ENCODE measurements at places on chromosomes 5 and 9.

DNA sequence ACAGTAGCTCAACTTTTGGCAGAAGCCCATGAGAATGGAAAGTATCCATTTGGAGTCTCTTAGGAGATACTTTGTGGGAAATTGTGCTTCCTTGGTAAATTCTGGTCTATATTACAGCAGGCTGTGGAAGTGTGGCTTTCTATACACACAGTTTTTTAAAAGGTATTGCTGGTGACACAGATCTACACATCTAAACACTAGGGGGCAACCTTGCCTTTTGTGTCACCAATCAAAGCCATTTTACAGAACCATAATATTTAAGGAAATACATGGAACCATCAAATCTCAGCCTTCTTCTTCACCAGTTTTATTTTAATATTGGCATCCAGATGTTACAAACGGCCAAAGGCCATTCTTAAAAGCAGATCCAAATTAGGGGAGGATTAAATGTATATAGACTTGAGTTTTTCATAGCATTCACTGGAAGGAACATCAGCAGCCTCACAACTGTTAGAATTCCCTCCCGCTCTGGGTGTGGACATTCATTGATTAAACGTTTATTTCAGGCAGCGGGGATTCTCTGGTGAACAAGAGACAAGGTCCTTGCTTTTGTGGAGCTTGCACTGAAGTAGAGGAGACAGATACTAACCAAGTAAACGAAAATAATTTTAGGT is 132.4 kb upstream of the EPB41L4A start:
- no peak overlapping the region for H3K4me3 ChIP-seq
- no peak for DNase-seq
- no peak overlapping the region for H3K27ac ChIP-seq
- H3K4me1 ChIP-seq = no peaks in the 10 kb centered on the region
- no peaks in the 10 kb centered on the region for H3K27me3 ChIP-seq

GRCh38 chr9:97761056-97761598 is 64.0 kb upstream of the XPA start:
- no peak for DNase-seq
- no peaks in the 10 kb centered on the region for H3K4me1 ChIP-seq
- no peak overlapping the region for H3K4me3 ChIP-seq
- H3K27ac ChIP-seq = no peak overlapping the region
- no peaks in the 10 kb centered on the region for H3K36me3 ChIP-seq
- no peaks in the 10 kb centered on the region for H3K27me3 ChIP-seq

DNA sequence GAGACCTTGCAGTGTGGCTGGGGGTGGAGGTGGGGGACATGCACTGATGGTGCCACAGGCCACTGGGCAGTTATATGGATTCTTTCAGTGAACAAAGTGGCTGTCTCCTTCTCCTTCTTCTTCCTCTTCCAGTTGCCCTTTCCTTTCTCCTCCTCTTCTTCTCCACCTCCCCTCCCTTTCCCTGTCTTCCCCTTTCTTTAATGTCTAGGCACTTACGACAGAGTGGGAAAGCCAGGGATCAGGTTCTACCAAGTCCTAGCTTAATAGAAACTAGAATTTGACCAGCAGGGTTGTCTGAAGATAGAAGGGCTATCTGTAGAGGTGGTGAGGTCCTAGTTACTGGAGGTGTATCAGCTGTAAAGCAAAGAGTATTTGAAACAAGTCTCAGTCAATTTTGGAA is 62.8 kb downstream of the COL15A1 start:
- H3K27me3 ChIP-seq = no peaks in the 10 kb centered on the region
- no peaks in the 10 kb centered on the region for H3K4me1 ChIP-seq
- H3K27ac ChIP-seq = no peak overlapping the region

GRCh38 chr5:144504929-144505577 is 334.4 kb downstream of the KCTD16 start:
- H3K36me3 ChIP-seq = no peaks in the 10 kb centered on the region
- H3K4me3 ChIP-seq = no peak overlapping the region
- no peak overlapping the region for H3K27ac ChIP-seq
- no peaks in the 10 kb centered on the region for H3K4me1 ChIP-seq

- H3K27me3 ChIP-seq = no peaks in the 10 kb centered on the region
- DNase-seq = peak; percentile 40
- no peak overlapping the region for H3K4me3 ChIP-seq
- H3K36me3 ChIP-seq = no peaks in the 10 kb centered on the region
- H3K27ac ChIP-seq = no peak overlapping the region
Observed at GRCh38 chr9:2727966-2728613, 10.8 kb downstream of the KCNV2 start.
